ENCODE measurements at places on chromosomes 2 and 18.

DNA sequence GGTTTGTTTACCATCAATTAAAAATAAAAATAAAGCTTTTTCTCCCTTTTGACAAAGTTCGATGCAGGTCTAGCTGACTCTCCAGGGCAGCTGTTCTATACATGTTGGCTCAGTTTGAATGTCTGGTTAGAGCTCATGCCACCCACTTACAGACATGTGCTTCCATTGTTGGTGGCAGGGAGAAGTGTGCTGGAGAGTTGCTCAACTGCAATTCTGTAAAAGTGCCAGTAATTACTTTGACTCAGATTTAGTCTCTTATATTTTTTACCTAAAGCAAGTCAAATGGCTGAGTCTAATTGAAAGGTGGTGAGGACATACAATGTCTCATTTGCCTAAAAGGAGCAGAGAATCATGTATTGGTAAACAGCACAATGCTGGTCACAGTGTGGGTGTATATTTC, 609.1 kb upstream of the SYT4 start:
- DNase-seq: no peak

- no peak for DNase-seq
Measured at GRCh38 chr18:59087391-59087790, 52.3 kb upstream of the SEC11C start.

DNA sequence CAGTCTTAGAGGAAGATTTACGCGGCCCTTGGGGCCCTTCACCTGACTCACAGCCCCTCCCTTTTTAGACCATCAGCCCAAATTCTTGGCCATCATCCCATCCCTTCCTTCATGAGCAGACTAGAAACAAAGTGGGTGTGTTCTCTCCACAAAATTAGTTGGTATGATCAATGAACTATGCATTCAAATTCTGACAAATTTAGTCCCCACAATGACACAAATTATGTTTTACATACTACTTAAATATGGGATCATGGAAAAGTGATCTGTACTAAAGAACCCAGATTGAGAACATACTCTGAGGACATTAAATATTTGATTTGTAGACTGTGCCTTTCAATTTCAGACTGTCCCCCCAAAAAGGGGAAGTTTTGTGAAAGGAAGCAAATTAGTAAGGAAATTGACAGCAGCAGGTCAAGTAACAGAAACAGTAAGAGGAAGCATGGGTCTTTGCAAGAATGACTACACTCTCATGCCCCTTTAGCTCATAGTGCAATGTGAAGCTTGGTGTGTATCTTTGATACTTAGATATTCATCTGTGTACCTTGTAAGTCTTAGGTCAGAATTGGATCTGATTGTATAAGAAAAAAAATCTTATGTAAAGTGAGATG, 2.2 kb upstream of the MAPRE2 start:
- no peak for DNase-seq

DNA sequence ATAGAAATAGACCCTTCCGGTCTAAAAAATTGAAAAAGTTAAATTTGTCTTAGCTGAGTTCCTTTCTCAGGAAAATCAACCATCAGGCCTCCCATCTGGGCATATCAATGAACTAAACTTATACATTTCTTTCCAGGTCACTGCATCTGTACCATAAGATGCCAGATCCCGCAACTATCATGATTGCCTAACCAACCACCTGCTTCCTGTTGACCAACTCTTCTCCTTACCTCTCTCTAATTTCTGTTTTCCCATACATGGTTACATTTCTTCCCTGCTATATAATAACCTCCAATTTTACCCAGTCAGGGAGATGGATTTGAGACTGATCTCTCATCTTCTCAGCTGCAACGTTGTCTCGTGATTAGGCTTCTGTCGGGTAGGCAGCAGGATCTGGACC, 228.7 kb downstream of the FSIP2 start:
- no peak for DNase-seq

DNA sequence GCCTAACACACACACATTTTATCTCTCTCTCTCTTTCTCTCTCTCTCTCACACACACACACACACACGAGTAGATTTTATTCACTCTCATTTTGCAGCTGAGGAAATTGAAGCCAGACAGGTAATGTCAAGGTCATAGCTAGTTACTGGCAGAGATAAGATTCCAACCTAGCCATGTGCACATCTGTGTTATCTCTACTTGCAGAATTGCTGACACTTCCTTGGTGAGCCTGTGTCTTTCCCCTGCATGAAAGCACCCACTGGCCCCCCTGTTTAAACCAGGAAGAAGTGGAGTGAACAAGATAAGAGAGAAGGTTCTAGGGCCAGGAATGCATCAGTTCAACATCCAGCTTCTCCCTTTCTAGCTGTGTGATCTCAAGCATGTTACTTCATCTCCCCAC, 423.7 kb downstream of the TXNL1 start:
- no peak for DNase-seq

- DNase-seq: no peak
Measured at GRCh38 chr2:184830531-184830930, 232.2 kb downstream of the ZNF804A start.

GRCh38 chr2:168210895-168211570, 36.4 kb downstream of the STK39 start:
- no peak for DNase-seq

DNA sequence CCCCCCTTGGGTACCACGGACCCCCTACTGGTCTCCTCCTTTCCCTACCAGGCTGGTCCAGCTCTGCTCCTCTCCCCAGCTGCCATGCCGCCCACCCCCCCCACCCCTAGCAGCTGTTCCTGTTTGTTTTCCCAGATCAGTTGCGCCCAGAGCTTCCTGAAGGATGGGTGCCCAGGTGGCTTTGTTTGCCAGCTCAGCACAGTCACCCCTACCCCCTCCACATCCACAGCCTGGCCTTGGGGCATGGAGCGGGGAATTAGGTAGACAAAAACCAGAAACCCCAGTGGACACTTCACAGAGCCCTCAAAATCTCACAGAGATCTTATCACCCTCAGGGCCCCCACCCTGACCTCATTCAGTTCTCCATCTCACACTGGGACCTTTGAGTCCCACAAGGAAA, 3.7 kb upstream of the CRYBA2 start:
- DNase-seq: peak; percentile 37

- no peak for DNase-seq
Measured at GRCh38 chr18:79657342-79657996, 22.1 kb upstream of the CTDP1 start.

GRCh38 chr2:117718048-117718447, 96.4 kb upstream of the DDX18 start:
- no peak for DNase-seq

DNA sequence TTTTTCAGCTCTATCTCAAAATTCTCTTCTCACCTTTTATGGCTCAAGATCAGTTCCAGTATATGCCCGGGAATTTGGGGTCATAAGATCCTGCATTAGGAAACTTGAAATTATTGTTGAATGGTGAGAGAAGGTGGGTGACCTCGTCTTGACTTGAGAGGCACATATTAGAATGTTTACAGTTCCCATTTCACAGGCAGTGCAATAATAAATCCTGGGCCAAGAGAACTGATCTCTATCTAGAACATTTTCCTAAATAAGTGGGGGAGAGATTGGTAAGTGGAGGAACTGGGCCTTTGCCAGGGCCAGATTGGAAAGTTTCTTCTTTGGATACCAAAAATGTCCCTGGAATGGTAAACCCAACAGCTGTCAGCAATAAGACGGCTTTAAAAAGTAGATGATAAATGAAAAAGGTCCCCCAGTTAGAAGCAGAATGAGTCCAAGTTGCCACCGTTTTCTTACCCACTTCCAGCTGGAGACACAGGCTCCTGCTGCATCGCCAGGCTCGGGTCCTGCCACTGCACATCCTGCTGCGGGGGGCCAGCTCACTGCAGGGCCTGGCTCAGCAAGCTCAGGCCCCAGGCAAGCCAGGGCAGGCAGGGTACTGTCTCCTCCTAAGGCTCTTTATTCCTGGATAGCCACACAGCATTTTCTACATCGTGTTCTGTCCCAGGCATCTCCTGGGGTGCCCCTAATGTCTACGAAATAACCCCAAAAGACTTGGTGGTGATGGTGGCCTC, 126.4 kb upstream of the EPAS1 start:
- DNase-seq: no peak

DNA sequence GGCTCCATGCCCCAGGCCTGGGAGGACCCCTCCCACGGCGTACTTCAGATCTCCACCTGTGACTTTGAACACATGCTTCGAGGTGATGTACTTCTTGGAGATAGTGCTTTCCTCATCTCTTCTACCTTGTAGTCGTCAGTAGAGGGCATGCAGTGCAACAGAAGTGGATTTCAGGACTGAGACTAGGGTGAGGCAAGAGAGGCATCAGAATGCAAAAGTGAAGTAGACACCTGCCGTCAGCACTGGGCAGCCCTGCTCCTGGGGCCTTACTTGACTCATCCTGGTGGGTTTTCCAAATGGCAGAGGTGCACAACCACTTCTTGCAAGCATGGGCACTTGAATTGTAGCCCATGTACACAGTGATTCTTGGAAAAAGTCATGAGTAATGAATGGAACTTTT, 258.8 kb downstream of the NEDD4L start:
- no peak for DNase-seq

- DNase-seq: no peak
Measured at GRCh38 chr2:42954227-42954962, 162.0 kb upstream of the HAAO start.

DNA sequence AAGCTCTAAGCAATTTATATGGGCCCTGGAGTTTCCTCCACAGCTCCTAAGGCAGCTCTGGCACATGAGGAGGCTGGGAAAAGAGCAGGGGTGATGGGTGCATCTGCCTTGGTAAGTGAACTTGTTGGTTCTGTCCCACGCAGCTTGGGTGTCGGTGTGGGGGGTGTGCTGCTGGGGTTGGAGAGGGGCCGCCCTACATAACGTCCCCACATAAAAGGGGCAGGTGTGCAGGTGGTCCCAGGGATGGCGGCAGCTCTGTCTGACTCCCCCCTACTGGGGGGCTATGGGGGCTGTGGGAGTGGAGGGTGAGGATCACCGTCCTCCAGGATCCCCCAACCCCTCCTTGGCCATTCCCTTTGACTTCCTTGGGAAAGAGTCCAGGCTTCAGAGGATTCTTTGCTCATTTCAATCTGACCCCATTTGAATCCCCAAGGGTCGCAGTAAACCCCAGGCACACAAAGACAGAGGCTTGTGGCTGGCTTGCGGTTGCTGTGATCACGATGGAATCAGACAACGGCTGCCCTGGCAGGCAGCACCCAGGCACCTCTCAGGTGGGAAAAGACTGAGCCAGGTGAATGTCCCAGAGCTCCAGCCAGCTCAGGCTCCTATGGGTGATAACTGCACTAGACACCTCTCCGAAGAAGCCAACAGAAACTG, 34.5 kb upstream of the CD8A start:
- no peak for DNase-seq

DNA sequence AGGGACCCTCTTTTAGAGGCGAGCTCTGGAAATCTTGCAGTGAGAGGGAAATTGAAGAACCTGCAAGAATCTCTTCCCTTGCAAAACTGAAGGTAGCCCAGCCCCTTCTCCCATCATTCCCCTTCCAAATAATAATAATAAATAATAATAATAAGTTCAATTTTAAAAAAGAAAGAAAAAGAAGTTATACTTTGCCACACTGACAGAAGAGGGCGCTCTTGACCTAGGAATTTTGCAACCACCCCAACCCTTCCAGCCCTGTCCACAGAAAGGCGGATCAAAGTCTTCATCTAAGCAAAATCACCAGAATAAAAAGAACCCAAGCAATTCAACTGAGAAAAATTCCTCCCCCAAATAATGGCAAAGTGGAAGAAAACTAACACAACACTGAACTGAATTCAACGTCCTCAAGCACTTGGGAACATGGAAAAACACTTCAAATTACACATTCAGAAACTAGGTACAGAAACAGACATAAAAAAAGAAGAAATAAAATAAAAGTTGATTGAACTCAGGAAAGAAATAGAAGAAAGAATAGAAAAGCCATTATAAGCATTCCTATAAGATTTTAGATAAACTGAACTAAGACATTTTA, 98.9 kb upstream of the GLS start:
- DNase-seq: peak; percentile 45

- DNase-seq: no peak
Measured at GRCh38 chr2:193114827-193115226, 920.1 kb upstream of the TMEFF2 start.

DNA sequence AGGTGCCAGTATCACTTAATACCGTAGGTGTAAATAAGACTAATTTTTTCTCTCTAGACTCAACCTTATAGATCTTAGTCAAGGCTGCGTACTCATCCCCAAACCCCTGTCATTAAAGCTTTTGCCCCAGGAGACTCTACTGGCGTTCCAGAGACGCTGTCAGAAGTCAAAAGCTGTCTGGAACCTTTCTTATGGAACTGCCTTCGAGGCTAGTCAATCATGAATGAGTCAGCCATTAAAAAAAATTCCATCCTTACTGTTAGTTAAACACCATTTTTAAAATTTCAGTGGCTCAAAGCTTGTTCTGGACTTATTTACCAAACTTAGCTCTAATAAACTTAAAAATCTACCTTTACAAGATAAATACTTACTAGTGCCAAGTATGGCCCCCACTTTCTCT, 52.1 kb downstream of the SPRED2 start:
- no peak for DNase-seq

GRCh38 chr2:33108483-33109443, 162.0 kb downstream of the LTBP1 start:
- no peak for DNase-seq
